Uterus (tissue), 4 donors: ENCODE measurements at places on chromosomes 3 and 15. TPM values are rescaled to one million over a fixed set of nuclear protein-coding genes. Genes with fewer than 3 reads are reported as not detected.

ESYT3 gene
- 1.4 TPM for total RNA-seq

TRH gene
- total RNA-seq, result 0.37 TPM

EBLN2 gene
- total RNA-seq, result 13.3 TPM

A4GNT gene
- not detected for total RNA-seq

GOLGA8S gene
- total RNA-seq, result 0.35 TPM

DNA sequence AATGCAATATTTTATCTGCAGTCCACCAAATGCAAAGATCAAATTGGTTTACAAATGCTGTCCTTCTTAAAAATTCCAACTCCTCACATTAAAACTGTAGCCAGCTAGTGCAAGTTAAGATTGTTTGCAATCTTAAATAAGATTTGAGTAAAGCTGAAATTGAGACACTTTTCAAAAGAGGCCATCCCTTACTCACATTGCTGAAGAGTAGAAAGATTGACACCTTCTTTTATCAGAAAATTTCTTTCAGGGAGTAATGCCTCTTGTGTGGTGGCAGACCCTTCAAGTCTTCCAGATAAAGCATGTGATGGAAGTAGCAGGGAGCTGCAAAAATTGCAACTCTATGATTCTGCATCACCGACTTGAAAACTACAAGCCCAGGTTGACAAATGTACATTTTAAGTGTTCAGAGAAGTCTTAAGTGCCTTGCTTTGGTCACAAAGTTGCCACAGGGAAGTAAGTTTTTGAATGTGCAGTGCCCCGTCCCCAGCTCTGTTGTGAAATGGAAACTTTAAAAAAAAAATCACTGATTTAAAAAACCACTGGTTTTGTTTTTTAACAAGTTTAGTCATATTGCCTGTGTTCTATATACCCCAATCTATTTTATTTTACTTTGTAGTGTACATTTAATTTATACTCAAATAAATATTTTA lies 12.6 kb downstream of the CD86 start:
- no peak overlapping the region for H3K27ac ChIP-seq
- H3K27me3 ChIP-seq, result no peaks in the 10 kb centered on the region
- DNase-seq, result no peak
- no peaks in the 10 kb centered on the region for H3K4me1 ChIP-seq
- no peaks in the 10 kb centered on the region for H3K36me3 ChIP-seq

- H3K27me3 ChIP-seq, result no peaks in the 10 kb centered on the region
- no peaks in the 10 kb centered on the region for H3K4me1 ChIP-seq
- no peaks in the 10 kb centered on the region for H3K36me3 ChIP-seq
- no peak for DNase-seq
- H3K4me3 ChIP-seq, result no peak overlapping the region
Measured at GRCh38 chr3:72633534-72633933, 214.7 kb downstream of the SHQ1 start.

- no peaks in the 10 kb centered on the region for H3K36me3 ChIP-seq
- H3K27me3 ChIP-seq, result no peaks in the 10 kb centered on the region
- H3K4me3 ChIP-seq, result no peak overlapping the region
- no peak for DNase-seq
- no peaks in the 10 kb centered on the region for H3K4me1 ChIP-seq
Measured at GRCh38 chr15:40412095-40412759, 6.6 kb downstream of the IVD start.

- no peak for DNase-seq
- H3K4me3 ChIP-seq, result no peak overlapping the region
- no peaks in the 10 kb centered on the region for H3K4me1 ChIP-seq
- no peaks in the 10 kb centered on the region for H3K27me3 ChIP-seq
- no peaks in the 10 kb centered on the region for H3K36me3 ChIP-seq
Measured at GRCh38 chr15:29134641-29135308, 134.8 kb downstream of the NSMCE3 start.

DNA sequence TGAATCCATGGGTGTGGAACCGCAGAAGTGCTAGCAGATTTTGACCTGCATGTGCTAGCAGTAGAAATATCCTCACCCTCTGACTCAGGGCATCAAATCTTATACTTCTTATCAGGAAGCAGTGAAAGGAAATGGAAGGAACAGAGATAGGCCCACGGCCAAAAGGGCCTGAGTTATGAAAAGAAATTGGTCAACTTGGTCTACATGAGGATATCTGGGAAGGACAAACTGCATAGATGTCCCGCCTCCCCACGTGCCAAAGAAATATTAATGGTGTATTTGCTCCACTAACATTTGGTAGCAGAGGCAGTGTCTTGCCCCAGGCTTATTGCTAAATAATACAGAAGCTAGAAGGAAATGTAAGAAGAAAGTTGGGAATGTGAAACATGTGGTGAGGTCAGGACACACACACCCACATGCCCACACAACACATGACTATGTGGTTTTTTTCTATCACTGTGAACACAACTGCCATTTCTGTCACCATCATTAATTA lies 93.6 kb upstream of the COL8A1 start:
- H3K36me3 ChIP-seq, result no peaks in the 10 kb centered on the region
- peak overlapping the region; percentile 48 for H3K27ac ChIP-seq
- DNase-seq, result peak; percentile 24
- H3K4me1 ChIP-seq, result no peaks in the 10 kb centered on the region
- no peak overlapping the region for H3K4me3 ChIP-seq

- no peaks in the 10 kb centered on the region for H3K4me1 ChIP-seq
- no peaks in the 10 kb centered on the region for H3K27me3 ChIP-seq
- H3K36me3 ChIP-seq, result no peaks in the 10 kb centered on the region
- DNase-seq, result no peak
- no peak overlapping the region for H3K27ac ChIP-seq
Measured at GRCh38 chr15:58247855-58248842, 110.0 kb downstream of the AQP9 start.

DNA sequence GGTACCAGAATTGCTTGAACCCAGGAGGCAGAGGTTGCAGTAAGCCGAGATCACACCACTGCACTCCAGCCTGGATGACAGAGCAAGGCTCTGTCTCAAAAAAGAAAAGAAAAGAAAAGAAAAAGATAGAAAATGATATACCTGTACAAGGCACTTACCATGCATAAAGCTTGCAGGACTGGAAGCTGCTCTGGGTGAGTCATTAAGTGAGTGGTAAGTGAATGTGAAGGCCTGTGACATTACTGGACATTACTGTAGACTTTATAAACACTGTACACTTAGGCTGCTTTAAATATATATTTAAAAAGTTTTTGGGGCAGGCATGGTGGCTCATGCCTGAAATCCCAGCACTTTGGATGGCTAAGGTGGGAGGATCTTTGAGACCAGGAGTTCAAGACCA lies 99.2 kb downstream of the SLMAP start:
- no peaks in the 10 kb centered on the region for H3K36me3 ChIP-seq
- H3K4me1 ChIP-seq, result no peaks in the 10 kb centered on the region
- H3K4me3 ChIP-seq, result no peak overlapping the region
- DNase-seq, result no peak
- no peaks in the 10 kb centered on the region for H3K27me3 ChIP-seq

DNA sequence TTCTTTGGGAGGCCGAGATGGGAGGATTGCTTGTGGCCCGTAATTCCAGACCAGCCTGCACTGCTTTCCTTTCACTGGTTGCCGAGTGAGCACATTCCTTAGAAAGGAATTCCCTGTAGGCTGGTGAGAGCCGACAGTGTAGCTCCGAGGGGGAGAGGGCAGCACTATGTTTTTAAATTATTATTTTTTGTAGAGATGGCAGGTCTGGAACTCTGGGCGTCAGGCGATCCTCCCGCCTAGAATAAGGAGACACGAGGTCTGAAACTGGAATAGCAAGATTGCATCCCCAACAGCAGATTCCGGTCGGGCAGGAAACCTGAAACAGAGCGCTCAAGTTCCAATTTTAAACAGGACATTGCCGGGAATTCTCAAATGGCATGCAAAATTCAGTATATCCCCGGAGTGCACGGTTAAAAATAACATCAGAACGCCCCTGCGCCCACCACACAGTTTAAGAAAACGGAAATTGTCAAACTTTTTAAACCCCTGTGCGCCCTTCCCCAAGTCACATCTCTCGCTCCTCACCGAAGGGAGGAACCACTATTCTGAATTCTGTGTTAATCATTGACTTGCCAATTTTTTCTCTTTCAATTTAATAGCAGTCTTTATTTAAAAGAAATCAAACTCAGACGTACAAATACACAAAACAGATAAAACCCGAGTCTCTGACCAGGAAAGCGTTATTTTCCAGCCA lies 643 bp upstream of the RNU5B-1 start:
- H3K36me3 ChIP-seq, result no peaks in the 10 kb centered on the region
- peak overlapping the region; percentile 89 for H3K27ac ChIP-seq
- peak; percentile 47 for DNase-seq
- H3K4me3 ChIP-seq, result peak overlapping the region; percentile 54

DNA sequence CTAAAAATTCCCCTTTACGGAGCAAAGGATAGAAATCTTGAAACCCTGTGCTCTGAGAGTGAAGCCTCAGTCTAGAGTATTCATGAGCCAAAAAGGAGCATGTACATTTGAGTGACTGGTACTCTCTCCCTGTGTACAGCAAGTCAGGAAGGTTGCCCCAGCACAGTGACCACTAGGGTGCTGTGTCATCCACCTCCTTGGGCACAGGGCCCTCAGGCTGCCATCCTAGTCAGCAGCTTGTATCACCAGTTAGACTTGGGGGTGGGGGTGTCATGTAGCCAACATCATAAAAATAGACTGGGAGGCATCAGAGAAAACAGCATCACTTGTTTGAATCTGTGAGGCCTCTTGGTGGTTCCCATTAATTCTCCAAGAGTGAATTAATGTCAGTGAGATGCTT lies 12.0 kb downstream of the NME9 start:
- DNase-seq, result no peak
- H3K27ac ChIP-seq, result no peak overlapping the region
- no peaks in the 10 kb centered on the region for H3K4me1 ChIP-seq
- no peaks in the 10 kb centered on the region for H3K36me3 ChIP-seq
- H3K4me3 ChIP-seq, result no peak overlapping the region
- H3K27me3 ChIP-seq, result no peaks in the 10 kb centered on the region

GRCh38 chr3:194806991-194807630 lies 121.4 kb downstream of the FAM43A start:
- DNase-seq, result no peak
- no peak overlapping the region for H3K27ac ChIP-seq
- no peak overlapping the region for H3K4me3 ChIP-seq
- no peaks in the 10 kb centered on the region for H3K4me1 ChIP-seq
- H3K36me3 ChIP-seq, result no peaks in the 10 kb centered on the region

DNA sequence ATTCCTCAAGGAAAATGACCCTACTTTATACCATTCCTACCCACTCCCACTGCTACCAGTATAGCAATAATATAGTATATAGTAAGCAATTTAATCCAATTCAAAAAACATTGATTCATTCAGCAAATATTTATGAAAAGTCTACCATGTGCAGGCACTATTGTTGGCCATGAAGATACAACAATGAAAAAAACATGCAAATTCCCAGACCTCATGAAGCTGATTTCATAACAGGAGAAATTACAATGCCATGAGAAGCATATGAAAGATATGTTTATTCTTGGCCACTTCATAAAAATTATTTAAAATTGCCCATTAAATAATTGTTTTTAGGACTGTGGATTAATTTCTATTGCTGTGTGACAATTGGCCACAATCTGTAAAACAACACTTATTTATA lies 315.8 kb upstream of the COL8A1 start:
- no peak for DNase-seq
- no peaks in the 10 kb centered on the region for H3K4me1 ChIP-seq
- H3K27me3 ChIP-seq, result no peaks in the 10 kb centered on the region
- H3K4me3 ChIP-seq, result no peak overlapping the region

- H3K4me1 ChIP-seq, result no peaks in the 10 kb centered on the region
- no peak for DNase-seq
- H3K4me3 ChIP-seq, result no peak overlapping the region
- H3K27me3 ChIP-seq, result no peaks in the 10 kb centered on the region
Measured at GRCh38 chr3:63613561-63613960, 38.9 kb upstream of the SNTN start.

GRCh38 chr15:68639926-68640600 lies 61.3 kb downstream of the CORO2B start:
- H3K27me3 ChIP-seq, result no peaks in the 10 kb centered on the region
- no peak overlapping the region for H3K4me3 ChIP-seq
- H3K27ac ChIP-seq, result peak overlapping the region; percentile 71
- H3K4me1 ChIP-seq, result peaks cover 21% of the 10 kb centered on the region
- H3K36me3 ChIP-seq, result no peaks in the 10 kb centered on the region

- H3K27ac ChIP-seq, result no peak overlapping the region
- no peaks in the 10 kb centered on the region for H3K4me1 ChIP-seq
- no peak overlapping the region for H3K4me3 ChIP-seq
- no peak for DNase-seq
- no peaks in the 10 kb centered on the region for H3K36me3 ChIP-seq
- H3K27me3 ChIP-seq, result no peaks in the 10 kb centered on the region
Measured at GRCh38 chr3:57646723-57647122, 46.2 kb downstream of the DENND6A start.

- H3K27me3 ChIP-seq, result peaks cover 5% of the 10 kb centered on the region
- no peaks in the 10 kb centered on the region for H3K36me3 ChIP-seq
Measured at GRCh38 chr15:20361091-20361490, 180.5 kb downstream of the GOLGA6L6 start.

DNA sequence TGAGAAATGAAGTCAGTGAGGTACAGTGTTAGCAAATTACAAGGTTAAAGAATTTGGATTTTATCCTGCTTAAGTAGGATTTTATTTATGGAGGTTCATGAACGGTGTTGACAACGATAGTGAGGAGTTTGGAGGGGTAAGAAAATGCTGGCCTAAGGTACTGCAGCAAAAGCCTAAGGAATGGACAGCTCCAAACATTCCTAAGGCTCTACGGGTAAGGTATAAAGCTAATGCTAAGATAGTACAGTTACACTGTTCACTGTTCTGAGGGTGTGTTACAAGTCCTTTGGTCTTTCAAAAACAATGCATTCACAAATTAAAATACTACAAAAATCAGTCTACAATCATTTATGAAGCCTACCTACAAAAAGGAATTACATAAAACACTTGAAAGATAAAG lies 7.3 kb downstream of the MTMR10 start:
- no peak overlapping the region for H3K4me3 ChIP-seq
- no peak overlapping the region for H3K27ac ChIP-seq
- no peaks in the 10 kb centered on the region for H3K4me1 ChIP-seq
- H3K36me3 ChIP-seq, result no peaks in the 10 kb centered on the region
- no peak for DNase-seq
